Effector memory CD4-positive, alpha-beta T cell (primary cell): ENCODE measurements at places on chromosomes 2 and 18.
A peak's percentile ranks its signal among the peaks of the same experiment; 100 is the strongest.

DNA sequence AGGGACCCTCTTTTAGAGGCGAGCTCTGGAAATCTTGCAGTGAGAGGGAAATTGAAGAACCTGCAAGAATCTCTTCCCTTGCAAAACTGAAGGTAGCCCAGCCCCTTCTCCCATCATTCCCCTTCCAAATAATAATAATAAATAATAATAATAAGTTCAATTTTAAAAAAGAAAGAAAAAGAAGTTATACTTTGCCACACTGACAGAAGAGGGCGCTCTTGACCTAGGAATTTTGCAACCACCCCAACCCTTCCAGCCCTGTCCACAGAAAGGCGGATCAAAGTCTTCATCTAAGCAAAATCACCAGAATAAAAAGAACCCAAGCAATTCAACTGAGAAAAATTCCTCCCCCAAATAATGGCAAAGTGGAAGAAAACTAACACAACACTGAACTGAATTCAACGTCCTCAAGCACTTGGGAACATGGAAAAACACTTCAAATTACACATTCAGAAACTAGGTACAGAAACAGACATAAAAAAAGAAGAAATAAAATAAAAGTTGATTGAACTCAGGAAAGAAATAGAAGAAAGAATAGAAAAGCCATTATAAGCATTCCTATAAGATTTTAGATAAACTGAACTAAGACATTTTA, 98.9 kb upstream of the GLS start:
- DNase-seq = peak; percentile 14

DNA sequence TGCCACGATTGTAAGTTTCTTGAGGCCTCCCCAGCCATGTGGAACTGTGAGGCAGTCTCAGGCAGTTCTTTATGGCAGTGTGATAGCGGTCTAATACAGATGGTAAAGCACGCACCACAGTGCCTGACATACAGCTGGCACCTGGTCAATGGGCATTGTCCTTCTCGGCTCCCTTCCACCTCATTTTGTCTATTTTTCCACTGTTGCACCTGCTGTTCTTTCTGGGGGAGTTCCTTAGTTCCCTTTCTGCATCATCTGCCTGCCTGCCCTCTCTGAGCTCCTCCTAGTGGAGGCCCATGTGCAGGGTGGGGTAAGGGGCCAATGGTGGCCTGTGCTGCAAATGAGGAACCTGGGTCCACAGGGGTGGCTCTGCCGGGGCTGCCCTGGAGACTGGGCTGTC, 157.6 kb downstream of the LPIN1 start:
- no peak for DNase-seq

- no peak for DNase-seq
Measured at GRCh38 chr2:120887741-120888231, 152.1 kb downstream of the GLI2 start.

GRCh38 chr2:229815858-229816257, 101.5 kb upstream of the DNER start:
- no peak for DNase-seq

DNA sequence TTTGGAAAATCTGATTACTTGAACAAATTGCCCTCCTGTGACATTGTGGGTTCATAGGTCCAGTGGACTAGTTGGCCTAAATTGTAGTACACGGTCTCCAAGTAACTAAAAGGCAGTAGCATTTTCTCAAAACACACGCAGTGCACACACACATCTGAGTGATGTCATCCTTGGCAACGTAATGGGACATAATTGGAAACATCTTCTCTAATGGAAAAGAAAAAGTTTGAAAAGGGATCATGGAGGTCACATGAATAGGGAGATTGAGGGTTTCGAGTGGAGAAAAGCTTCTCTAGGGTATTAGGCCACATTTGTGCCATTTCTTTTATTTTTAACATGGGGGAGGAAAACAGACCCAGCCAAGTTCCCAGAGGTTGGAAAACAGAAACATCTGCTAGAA, 93.3 kb downstream of the MAP4K4 start:
- no peak for DNase-seq

DNA sequence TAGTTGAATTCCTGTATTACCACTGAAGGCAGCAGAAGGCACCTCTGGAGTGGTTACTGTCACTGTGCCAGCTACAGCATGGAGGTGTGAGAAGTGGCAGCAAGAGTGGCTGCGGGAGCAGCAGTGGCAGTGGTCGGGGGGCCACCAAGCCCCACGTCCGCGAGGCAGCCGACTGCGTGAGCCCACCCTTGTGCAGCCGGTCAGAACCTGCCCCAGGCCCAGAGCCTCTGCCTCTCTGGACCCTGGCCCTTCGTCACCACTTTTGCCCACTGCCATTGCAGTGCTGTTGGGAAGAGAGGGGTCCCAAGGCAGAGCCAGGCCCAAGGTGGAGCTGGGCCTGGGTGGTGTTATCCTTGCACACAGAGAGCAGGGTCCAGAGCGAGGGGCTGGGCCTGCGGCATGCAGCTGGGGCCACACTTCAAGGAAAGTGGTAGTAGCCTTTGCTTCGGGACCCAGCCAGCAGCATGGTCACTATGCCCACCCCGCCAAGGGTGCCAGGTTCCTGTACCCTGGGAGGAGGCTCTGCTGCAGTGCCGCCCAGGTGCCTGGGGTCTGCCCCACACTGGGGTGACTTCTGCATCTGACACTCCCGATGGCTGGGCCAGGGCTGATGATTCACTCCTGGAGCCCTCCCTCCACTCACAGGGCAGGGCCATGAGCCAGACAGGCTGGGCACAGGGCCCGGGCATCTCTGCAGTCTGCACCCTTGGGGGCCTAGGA, 450.1 kb upstream of the LRATD1 start:
- no peak for DNase-seq

- DNase-seq = no peak
Measured at GRCh38 chr2:199659207-199659606, 191.8 kb downstream of the FTCDNL1 start.

- DNase-seq = no peak
Measured at GRCh38 chr2:30302566-30302965, 71.2 kb downstream of the LBH start.

- DNase-seq = no peak
Measured at GRCh38 chr2:233003658-233004555, 9.1 kb downstream of the NGEF start.

DNA sequence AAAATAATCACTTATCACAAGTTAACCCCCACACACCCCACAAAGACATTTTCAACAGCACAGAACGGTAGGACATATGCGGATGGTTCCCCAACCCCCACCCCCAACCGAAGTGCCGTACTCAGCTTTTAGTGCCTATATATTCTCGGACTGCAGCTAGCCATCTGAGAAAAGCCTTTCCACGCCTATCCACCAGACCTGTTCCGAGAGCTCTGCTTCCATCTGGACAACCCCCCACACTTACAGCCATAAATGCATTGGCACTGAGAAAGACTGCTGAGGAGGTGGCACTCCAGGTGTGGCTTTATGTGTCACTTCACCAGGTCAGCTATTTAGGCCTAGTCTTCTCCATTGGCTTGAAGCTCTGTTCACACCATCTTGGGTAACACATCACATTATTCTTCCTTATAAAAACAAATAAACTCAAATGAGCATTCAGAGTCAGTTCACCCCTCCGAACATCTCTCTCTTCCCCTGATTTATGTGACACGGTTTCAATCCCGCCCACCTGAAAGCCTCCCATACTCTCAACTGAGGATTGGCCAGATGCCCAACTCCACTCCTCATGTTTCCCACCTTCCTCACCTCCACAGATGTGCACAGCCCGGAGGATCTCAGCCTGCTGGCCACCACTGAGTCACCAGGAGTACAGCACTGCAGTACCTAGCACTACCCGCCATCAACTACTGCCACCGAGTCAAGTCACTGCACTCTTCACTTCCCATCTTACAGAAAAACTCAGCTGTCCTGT, 127.4 kb downstream of the CACNB4 start:
- no peak for DNase-seq

GRCh38 chr18:62279561-62279960, 45.5 kb upstream of the TNFRSF11A start:
- no peak for DNase-seq

- DNase-seq = no peak
Measured at GRCh38 chr2:238939521-238940403, 91.9 kb downstream of the TWIST2 start.

GRCh38 chr18:11119550-11119949, 29.8 kb downstream of the PIEZO2 start:
- no peak for DNase-seq

DNA sequence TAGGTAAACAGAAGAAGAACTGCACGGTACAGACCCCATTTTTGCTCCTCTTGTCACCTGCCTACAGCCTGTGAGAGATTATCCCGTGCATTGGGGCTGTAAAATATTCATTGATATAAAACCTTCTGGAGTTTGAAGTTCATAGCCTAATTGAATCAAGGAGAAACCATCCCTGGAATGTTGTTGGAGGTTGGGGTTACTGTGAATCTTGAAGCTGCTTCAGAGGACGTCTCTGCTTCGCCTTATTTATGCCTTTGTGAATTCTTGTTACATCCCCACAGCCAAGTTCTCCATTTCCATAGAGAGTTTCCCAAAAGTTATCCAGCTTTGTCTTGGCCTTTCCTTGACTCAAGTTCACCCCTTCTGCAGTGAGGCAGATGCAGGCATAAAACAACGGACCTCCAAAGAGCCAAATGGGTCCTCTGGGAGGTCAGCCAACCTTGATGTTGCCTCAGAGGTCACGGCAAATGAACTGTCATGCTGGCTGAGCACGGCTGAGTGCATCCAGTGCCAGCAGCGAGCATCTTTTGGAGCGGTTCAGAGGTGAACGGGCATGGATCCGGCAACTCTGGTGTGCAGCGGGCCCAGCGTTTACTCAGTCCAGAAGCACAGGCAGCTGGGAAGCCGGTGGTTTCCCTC, 317.6 kb downstream of the PRKCE start:
- DNase-seq = no peak

GRCh38 chr2:54422072-54422581, 34.0 kb upstream of the SPTBN1 start:
- no peak for DNase-seq

- no peak for DNase-seq
Measured at GRCh38 chr18:8365006-8365405, 244.2 kb upstream of the RAB12 start.

DNA sequence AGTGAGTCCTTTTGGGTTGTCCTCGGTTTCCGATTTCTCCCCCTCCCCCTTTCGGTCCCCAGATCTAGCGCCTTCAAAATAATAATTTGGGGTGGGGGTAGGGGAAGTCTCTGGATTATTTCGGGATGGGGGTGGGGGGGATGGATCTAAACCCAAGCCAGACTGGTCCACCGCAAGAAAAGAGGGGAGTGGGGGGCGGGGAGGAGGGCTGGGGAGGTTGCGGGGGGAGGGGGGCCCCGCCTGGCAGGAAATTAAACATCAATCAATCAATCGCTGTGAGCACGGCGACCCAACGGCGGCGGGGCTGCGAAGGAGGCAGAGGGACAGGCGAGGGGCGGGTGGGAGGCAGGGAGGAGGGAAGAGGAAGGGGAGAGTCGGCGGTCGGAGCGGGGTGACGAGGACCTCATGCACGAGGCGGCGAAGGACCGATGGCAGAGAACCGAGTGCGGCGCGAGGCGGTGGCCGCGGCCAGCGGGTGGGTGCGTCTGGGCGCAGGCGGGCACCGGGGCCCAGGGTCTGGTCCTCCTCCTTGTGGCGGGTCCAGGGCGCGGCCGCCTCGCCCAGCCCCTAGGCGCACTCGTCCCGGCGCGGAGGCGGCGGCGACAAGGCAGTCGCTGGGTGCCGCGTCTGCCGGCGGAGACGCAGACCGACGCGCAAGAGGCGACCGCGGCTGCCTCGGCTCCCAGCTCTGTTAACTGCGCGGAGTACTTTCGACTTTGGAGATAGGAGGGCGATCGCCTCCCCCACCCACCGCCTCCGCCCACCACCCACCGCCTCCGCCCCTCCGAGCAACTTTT, 468 bp upstream of the SATB2 start:
- DNase-seq = no peak

GRCh38 chr2:18848646-18849045, 259.3 kb upstream of the NT5C1B start:
- DNase-seq = no peak

DNA sequence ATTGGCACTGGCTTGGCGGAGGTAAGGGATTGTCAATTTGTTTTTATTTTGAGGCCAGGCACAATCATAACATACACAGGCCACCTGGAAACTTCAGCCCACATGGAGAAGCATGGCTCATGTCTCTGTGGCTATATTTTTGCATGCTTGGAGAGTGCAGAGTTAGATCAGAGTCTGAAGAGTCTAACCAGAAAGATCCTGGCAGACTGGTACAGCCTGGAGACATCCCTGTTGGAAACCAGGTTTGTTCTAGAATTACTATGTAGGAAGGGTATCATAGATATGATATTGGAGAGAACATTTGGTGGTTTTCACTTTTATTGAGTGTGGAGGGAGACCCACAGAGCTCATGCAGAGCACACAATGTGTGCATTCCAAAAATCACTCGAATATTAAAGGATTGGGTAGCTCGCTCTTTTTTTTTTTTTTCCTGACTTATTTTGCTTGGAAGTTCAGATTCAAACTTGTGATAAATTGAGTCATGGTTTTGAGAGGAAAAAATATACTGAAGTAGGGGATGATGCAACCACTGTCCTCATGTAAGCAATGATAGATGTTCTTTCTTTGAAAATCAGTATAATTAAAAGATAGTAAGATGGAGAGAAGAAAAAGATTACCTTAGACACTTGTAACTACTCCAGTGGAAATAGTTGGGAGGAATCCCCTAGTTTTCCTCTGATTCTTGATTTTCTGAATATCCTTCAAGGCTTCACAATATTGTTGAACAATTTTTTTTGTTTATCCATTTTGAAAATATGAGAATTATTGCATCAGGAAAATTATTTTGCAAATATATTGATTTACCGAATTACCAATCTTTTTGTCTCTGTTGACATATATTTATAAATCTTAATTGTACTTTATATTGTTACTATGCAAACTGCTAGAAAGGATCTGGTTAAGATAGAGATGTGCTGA, 185.7 kb upstream of the ZEB2 start:
- DNase-seq = no peak

GRCh38 chr2:59791004-59791618, 762.3 kb downstream of the BCL11A start:
- no peak for DNase-seq

DNA sequence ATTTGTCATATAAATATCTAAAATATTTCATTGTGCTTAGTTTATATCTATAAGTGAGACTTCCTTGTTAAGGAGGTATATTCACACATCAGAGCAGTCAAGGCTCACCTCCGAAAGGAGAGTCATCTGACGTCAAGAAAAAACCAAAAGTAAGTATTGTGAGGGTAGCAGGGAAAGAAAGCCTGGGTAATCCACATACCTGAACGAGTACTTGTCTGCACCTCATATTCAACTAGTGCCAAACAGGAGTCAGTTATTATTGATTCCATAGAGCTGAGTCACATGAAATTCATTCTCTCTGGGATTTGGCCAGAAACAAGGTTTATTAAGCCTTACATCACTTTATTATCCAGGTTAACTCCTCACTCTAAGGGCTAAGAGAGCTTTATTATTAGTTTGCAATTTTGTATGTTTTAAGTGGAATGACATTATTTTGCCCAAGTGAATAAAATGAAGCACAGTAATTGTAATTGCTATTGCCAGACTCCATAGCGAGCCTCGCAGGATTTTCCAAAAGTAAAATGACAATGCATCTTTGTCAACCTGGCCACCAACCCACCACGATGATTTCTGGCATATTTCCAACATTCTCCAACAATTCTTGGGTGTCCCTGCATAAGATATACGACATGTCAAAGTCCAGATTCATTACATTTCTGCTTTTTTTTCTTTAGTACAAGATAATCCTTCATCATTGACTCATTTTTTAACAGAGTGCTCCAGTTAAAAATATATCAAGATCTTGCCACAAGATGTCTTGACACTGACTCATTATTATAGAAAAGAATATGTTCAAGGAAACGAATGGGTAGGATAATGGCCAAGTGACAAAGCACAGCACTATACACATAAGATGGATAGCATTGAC, 1210.4 kb upstream of the ACVR2A start:
- DNase-seq = no peak
